ENCODE measurements at places on chromosomes 13 and 19.

DNA sequence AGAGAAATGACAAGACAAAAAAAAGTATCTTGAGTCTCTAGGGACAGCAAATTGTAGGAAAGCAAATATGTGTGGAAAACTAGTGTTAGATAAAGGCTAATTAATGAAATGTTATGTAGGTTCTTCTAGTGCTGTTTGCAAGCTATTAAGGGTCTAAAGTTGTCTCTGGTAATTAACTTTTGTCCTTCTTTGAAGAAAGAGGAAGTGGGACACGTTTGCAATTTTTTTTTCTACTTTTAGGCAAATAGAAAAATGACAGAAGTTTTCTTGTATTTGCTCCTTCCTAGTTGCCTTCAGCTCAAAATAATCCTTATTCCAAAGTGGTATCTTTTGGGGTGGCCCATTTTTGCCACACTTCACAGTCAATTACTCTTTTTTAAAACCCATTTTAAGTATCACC lies 1877.7 kb upstream of the PRR20A start:
- DNase-seq: no peak

DNA sequence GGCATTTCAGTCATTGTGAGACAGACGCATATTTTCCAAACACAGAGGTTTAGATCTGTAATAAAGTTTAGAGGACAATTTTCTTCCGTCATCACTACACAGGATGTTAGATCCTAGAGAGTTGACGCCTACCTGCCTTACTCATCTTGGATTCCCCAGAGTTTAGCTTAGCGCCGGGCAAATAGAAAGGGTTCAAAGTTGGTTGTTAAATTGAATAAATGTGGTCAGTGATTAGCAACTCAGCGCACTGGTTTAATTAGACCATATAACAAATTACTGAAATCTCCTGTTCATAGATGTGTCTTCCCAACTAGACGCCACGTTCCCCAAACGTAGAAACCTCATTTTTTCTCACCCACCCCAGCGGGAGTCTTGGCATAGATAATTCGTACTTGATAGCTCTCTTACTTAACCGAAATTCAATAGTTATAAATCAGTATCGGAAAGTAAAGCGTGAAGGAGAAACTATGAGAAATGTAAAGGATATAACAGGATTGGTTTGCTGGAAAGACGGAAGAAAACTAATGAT lies 726 bp upstream of the UFM1 start:
- no peak for DNase-seq

DNA sequence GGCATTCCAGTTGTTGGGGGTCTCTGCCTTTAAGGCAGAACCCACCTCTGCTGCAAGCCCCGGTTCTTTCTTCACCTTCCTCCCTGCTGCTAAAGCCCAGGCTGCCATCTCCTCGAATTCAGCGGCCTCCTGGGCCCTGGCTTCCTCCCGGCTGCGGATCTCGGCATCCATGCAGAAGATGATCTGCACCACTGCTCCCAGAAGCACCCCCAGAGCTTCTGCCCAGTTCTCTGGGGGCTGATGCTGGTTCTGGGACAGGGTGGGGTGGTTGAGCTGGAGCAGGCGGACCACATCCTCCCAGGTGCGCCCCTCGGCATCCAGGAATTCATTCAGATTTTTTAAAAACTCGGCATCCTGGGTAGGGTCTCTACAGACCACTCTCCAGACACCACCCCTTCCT lies 987 bp downstream of the PNMA8A start:
- DNase-seq: no peak

DNA sequence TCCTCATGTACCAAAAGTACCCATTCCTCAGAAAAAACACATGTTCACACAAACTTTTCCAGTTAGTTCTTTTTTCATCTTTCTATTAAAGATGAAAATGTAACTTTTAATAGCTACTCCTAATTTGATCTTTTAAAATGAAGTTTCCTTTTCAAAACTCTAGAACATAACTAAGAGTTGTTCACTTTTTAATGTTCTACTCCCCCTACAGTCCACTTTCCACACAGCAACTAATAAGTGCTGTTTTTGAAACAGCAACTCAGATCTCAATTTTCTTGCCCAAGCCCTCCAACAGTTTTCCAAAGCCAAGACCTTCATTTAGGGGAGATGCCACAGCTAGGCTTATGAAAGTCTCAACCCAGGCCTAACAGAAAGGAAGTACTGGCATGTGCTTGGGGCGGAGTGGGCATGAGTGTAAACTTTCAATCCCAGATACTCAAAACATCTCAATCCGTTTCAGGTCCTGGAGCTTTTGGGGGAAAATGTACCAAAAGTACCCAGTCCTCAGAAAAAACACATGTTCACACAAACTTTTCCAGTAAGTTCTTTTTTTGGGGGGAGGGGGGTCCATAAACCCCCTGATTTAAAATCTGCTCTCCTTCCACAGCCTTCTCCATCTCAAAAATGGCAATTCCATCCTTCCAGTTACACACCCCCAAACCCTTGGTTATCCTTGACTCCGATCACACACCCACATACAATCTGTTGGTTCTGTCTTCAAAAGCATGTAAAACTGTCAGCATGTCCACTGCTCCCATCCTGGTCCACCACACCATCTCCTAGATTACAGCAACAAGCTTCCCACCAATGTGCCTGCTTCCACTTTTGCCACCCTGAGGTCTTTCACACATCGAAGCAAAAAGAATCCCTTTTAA lies 2.0 kb downstream of the FBL start:
- no peak for DNase-seq

DNA sequence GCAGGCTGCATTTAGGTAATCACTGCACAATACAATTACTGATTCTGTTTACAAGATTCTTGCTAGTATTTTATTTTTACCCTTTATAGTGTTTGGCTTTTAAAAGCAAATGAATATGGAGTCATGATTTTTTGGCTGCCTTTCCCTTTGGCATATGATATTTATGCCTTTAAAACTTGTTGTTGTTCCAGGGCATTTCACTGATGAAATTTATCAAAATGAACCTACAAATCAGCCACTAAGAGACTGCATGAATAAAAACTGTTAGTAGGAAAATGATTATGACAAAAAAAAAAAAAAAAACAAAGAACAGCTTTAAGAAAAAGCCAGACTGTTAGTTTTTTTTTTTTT lies 2.6 kb downstream of the CPB2 start:
- DNase-seq: no peak

- no peak for DNase-seq
These were observed 107.8 kb downstream of the RXFP2 start for GRCh38 chr13:31846961-31847752.

DNA sequence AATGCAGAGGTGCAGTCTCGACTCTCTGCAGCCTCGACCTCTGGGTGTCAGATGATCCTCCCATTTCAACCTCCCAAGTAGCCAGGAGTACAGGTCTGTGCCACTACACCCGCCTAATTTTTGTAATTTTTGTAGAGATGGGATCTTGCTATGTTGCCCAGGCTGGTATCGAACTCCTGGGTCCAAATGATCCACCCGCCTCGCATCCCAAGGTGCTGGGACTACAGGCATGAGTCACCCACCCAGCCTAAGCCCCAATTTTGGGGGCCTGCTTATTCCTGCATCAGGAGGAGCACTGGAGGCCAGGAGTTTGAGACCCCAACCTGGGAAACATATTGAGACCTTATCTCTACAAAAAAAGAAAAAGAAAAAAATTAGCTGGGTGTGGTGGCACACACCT lies 80.1 kb upstream of the ADGRE5 start:
- no peak for DNase-seq
